ENCODE measurements at places on chromosomes 5 and 9. TPM values are rescaled to one million over a fixed set of nuclear protein-coding genes. Genes with fewer than 3 reads are reported as not detected.

GRCh38 chr5:93894601-93895354, 153.4 kb upstream of the POU5F2 start:
- no peak for DNase-seq

Gene PCDH1
- 16.2 TPM for polyA plus RNA-seq

Gene PCDHB6
- 0.51 TPM for polyA plus RNA-seq

DNA sequence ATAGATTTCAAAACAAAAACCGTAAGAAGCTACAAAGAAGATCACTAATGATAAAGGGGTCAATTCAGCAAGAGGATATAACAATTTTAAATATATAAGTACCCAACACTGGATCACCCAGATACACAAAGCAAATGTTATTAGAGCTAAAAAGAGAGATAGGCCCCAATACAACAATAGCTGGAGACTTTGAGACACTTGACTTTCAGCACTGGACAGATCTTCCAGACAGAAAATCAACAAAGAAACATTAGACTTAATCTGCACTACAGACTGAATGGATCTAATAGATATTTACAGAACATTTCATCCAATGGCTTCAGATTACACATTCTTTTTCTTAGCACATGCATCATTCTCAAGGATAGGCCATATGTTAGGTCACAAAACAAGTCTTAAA, 46.3 kb upstream of the TAF1L start:
- no peak for DNase-seq

All from heart right ventricle (tissue), 16 donors.